ENCODE measurements at places on chromosomes 11 and 22.
A peak's percentile ranks its signal among the peaks of the same experiment; 100 is the strongest.

DNA sequence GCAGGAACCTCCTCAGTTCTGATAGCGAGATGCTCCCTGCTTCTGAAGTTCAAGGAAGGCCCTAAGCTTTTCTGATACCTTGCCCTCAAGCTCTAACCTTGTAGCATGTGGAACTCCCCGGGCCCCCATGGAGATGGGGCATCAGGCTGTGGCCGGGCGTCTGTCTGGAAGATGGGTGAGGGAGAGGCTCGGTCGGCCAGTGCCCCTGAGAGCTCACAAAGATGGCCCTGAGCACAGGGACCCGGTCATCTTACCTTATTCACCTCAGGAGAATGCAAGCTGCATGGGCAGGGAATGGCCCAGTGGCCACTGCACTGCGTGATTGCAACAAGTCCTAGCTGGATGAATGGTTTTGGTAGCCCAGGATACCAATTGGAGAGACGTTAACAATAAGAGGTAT is 830.3 kb downstream of the TBC1D22A start:
- DNase-seq = no peak

DNA sequence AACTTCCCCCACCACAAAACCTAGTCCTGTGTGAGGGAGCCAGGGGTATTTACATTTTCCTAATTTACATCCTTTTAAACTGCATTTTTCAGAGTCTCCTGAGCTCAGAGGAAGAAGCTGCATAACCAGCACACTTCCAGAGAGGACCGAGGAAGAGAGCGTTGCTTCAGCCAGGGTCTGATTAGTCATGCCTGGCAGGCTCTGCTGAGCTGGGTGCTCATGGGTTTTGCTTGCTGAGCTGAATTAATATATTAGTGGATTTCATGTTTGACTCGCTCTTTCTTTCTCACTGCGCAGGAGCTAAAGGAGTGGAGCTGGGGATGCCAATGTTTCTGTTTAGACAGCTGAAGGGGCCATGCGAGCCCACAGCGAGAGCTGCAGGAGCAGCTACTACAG is 539.3 kb upstream of the B3GAT1 start:
- peak; percentile 65 for DNase-seq

DNA sequence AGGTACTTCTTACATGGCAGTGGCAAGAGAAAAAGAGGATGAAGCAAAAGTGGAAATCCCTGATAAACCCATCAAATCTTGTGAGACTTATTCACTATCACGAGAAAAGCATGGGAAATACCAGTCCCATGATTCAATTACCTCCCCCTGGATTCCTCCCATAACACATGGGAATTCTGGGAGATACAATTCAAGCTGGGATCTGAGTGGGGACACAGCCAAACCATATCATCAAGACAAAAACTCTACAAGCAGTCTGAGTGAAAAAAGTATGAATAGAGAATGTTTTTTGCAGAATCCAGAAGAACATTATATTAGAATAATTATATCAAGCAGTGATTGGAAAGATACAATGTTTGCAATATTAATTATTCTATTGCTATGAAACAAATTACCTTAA is 893.7 kb downstream of the FAM181B start:
- no peak for DNase-seq

DNA sequence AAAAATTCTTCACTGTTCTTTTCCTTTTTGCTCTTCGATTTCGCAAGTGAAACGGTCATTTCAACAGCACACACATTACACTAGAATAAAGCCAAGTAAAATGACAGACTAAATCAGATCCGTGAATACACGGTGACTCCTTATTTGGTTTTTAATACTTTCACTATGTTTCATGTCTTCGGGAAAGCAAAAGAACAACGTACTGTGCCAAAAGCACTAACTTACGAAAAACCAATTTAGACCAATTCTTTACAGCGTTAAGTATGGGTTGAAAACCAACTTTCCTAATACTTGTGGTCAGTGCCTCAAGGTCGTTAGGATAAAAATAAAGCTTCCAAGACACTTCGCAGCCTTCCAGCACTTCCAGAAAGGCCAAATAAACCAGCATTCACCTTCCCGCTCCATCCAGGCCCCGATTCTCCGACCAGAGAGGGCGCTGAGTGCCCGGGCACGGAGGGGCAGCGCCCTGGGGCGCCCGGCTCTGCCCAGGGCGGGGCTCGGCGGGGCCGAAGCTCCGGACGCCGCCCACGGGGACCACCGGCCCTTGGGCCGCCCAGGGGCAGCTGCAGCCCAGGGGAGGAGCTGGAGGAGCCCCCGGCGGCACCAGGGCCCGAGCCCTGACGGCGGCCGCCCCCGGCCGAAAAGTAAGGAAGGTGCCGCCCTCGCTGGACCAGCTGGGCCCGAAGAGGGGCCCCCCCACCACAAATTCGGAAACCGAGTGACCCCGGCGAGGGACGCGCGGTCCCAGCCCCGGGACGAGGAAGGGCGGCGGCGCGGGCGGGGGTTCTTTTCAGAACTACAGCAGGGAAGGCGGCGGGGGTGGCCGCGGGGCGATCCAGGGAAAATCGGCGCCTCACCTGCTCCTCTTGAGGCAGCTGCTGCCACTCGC is 499 bp downstream of the ATL3 start:
- DNase-seq = peak; percentile 54

DNA sequence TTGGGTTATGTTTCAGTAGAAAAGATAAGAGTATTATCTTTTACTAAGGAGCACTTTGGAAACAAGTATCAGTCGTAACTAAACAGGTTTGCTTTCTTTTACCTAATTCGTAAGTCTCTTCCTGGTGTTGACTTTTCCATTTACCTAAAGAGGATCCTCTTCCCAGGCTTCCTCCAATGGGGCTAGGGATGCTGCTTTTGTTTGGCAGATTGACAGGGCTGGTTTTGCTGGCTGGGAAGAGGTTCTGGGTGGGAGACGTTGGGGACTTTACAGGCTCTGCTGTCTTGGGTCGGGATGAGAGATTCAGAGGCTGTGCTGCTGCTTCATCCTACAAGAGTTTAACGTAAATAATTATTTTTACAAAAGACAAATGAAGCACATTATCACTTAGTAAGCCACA is 306.7 kb downstream of the SOX6 start:
- DNase-seq = peak; percentile 35

- DNase-seq = no peak
Measured at GRCh38 chr11:126841999-126842398, 158.6 kb downstream of the KIRREL3 start.

GRCh38 chr11:102427068-102427467 is 25.5 kb downstream of the TMEM123 start:
- no peak for DNase-seq

DNA sequence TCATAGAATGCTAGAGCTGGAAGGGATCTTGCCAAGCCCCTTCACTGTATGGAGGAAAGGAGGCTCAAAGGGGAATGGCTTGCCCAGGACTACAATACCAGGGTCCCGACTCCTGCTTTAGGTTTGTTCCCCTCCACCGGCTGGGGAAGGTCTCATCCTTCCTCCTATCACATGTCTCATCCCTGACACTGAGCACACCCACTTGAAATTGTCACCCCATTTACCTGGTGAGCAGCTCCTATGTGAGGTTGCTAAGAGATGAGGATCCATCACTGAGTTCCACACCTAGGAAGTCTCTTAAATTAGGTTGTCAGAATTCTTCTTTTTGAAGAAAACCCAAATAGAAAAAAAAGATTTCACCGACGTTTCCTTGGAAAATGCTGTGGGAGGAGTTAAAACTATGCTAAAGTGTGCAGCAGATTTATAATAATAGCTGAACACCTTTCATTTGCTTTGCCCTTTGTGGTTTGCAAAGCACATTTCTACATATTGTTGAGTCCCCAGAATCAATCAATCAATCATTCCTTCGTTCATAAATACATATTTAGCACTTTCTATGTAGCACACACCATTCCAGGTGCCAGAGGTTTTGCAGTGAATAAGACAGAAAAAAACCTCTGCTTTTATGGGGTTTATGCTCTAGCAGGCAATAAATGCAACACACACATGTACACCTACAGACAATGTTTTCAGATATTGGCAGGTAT is 91.7 kb downstream of the TENM4 start:
- DNase-seq = no peak

GRCh38 chr22:20786536-20786979 is 12.6 kb downstream of the SERPIND1 start:
- no peak for DNase-seq

GRCh38 chr11:31529189-31529588 is 19.6 kb downstream of the ELP4 start:
- no peak for DNase-seq

GRCh38 chr11:100757646-100758045 is 70.6 kb downstream of the ARHGAP42 start:
- DNase-seq = no peak

GRCh38 chr11:112826026-112826425 is 135.2 kb upstream of the NCAM1 start:
- DNase-seq = peak; percentile 60

- peak; percentile 2 for DNase-seq
Measured at GRCh38 chr11:56950510-56950909, 38.2 kb upstream of the OR5AK2 start.

GRCh38 chr11:116513278-116513823 is 259.4 kb downstream of the BUD13 start:
- DNase-seq = no peak

DNA sequence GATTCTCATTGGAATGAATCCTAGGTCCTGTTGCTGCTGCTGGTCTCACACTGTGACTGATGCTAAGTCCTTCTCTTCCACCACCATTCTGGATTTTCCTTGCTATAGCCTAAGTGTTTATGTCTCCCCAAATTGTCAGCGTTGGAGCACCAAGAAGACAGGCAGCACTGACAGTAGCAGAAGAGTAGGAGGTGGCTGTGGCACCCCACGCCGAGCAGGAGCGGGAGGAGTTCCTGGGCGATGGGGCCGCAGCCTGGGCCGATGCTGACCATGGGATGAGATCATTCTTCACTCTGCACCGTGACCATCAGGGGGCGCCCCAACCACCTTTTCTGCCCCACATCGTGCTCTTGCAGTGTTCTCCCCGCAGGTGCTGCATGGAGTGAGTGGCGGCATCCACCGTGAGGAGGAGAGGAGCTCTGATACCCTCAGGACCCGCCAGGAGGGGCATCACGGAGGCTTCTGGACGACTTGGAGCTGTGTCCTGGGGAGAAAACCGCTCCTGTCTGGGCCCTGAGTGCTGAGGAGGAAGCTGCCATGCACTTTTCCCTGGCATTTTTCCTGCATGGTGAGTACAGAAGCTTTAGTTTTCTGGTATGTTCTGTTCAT is 57.0 kb downstream of the LRRC74B start:
- peak; percentile 97 for DNase-seq

DNA sequence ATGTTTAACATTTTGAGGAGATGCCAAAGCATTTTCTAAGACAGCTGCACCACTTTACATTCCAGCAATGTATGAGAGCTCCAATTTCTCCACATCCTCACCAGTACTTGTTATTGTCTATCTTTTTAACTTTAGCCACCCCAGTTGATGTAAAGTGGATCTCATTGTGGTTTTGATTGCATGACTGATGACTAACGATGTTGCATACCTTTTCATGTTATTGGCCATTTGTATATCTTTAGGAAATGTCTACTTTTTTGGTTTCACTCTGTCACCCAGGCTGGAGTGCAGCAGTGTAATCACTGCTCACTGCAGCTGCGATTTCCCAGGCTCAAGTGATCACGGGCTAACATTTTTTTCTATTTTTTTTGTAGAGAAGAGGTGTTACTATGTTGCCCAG is 8.9 kb downstream of the TTC28 start:
- DNase-seq = no peak

GRCh38 chr11:10622957-10623791 is 54.7 kb upstream of the LYVE1 start:
- DNase-seq = no peak

- DNase-seq = no peak
Measured at GRCh38 chr11:826836-827145, 928 bp upstream of the CRACR2B start.

GRCh38 chr22:36922105-36922608 is 8.7 kb downstream of the CSF2RB start:
- peak; percentile 54 for DNase-seq

- no peak for DNase-seq
Measured at GRCh38 chr22:47597041-47597440, 834.6 kb downstream of the TBC1D22A start.

DNA sequence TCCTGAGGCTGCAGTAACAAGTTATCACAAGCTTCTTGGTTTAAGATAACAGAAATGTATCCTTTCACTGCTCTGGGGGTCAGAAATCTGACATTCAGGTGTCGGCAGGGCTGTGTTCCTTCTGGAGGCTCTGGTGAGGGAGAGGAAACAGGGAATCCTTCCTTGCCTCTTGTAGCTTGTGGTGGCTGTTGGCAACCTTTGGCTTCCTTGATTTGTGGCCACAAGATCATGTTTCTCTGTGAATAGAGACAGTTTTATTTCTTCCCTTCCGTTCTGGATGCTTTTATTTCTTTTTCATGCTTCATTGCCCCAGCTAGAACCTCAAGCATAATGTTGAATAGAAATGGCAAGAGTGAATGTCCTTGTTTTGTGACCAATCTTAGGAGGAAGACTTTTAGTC is 44.0 kb downstream of the MPPED1 start:
- DNase-seq = no peak
